Testis (tissue), 5 donors: ENCODE measurements at places on chromosomes 7 and 10. TPM values are rescaled to one million over a fixed set of nuclear protein-coding genes. Genes with fewer than 3 reads are reported as not detected.

GRCh38 chr10:55519264-55519663 lies 718.2 kb upstream of the PCDH15 start:
- DNase-seq = no peak

DNA sequence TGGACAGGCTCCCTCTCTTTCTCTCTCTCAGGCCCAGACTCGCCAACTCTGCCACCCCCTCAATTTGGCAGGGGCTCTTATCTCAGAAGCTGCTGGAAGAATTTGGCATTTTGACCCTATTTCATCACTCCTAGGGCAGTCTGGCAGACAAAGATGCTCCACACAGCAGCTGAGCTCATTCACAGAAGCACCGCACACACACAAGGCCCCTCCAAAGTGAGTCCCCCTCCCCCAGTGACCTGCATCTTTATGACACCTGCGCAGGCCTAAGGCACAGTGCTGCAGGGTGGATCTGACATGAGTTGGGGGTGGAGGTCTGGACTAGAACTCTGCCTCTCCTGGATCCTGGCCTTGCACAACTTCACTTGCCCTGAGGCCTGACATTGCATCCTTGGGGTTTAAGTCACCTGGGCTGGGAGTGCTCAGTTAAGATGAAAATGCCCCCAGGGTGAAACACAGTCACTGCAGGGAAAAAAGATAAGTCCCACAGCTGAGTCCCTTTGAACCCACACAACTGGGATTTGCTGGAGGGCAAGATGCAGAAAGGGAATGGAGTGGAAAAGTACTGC lies 41.1 kb upstream of the DUSP5 start:
- no peak for DNase-seq

GRCh38 chr7:155213385-155213784 lies 84.3 kb upstream of the INSIG1 start:
- no peak for DNase-seq

Gene CNPY1
- total RNA-seq = 0.31 TPM

Gene SSC4D
- 1.8 TPM for total RNA-seq

Gene MMRN2
- 19.1 TPM for total RNA-seq
